Immature natural killer cell (primary cell): ENCODE measurements at places on chromosomes 5 and 9. TPM values are rescaled to one million over a fixed set of nuclear protein-coding genes. Genes with fewer than 3 reads are reported as not detected.

The ENTR1 gene
- 6.2 TPM for polyA plus RNA-seq

The ZNF608 gene
- not detected for polyA plus RNA-seq

The PDE8B gene
- 0.30 TPM for polyA plus RNA-seq

The CARTPT gene
- polyA plus RNA-seq: not detected

The FGD3 gene
- polyA plus RNA-seq: 46.9 TPM

The TAF11L5 gene
- polyA plus RNA-seq: not detected

The SLC36A3 gene
- not detected for polyA plus RNA-seq

The CSF2 gene
- polyA plus RNA-seq: not detected
